ENCODE measurements at places on chromosomes 2 and 18. TPM values are rescaled to one million over a fixed set of nuclear protein-coding genes. Genes with fewer than 3 reads are reported as not detected.

GRCh38 chr2:176291809-176292283 lies 22.6 kb downstream of the MTX2 start:
- no peak for DNase-seq

GRCh38 chr2:58039170-58039611 lies 7.4 kb upstream of the VRK2 start:
- no peak for DNase-seq

DNA sequence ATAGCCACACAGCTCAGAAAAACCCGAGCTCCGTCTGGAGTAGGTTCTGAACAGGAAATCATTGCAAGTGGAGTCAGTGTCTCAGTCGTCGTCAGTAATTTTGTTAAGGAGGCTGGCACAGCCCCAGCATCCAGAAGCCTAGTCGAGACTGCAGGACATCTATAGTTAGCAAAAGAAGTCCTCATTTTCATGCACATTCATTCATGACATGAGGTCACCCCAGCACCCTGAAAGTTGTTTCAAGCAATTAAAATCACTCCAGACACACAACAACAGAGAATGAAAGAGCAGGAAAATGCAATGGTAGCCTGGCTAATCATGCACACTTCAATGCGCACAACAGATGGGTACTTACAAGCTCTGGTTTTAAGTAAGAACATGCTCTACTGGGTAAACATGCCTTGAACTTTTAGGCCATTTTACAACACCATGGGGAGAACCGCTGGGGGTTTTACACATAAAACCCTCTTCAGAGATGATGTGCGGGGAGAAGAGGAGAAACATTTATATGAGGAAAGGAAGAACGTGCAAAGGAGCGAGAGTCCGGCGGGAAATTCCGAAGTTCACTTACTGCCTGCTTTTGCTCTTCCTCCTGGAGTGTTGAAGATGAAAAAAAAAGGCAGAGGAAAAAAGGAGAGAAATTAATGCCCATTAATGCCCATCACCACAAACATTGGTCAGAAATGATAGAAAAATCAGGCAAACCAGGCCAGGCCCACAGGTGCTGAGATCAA lies 77.4 kb upstream of the DNMT3A start:
- DNase-seq, result no peak

DNA sequence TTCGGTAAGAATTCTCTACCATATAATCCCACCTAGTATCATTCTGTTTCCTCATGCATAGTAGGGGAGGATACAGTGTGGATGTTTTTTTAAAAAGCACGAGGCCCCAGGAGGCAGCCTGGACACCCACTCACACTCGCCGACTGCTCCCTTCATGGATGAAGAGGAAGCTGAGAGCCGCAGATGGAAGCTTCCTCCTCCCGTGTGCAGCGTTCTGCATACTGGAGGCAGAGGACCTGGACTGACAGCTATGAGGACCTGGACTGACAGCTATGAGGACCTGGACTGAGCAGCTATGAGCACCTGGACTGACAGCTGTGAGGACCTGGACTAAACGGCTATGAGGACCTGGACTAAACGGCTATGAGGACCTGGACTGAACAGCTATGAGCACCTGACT lies 234.4 kb downstream of the NDUFA10 start:
- DNase-seq, result peak; percentile 47

DNA sequence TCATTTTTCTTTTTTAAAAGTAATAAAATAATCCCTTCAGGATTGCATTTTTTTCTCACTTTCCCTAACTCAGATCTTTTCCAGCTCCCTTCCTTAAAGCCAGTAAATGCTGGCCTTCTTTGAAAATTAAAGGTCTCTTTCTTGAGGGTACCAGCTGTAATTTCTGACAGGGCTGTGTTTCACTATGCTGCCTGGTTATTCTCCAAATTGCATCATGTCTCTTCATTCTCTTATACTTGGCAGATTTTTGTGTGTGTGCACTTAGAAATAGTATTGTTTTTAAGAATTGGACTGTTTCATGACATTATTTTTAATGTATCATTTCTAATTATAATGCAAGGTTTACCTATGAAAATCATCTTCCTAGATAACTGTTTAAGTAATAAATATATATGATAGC lies 72.0 kb upstream of the EPB41L5 start:
- no peak for DNase-seq

DNA sequence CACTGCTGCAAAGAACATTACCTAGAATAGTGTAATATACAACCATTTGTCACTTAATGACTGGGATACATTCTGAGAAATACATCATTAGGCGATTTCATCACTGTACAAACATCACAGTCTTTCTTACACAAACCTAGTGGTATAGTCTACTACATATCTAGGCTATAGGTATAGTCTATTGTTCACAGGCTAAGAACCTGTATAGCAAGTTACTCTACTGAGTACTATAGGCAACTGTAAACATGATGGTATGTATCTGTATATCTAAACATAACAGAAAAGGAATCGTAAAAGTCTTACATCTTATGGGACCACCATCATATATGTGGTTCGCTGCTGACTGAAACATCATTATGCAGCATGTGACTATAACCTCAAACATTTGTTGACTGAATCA lies 21.4 kb downstream of the SP3 start:
- no peak for DNase-seq

DNA sequence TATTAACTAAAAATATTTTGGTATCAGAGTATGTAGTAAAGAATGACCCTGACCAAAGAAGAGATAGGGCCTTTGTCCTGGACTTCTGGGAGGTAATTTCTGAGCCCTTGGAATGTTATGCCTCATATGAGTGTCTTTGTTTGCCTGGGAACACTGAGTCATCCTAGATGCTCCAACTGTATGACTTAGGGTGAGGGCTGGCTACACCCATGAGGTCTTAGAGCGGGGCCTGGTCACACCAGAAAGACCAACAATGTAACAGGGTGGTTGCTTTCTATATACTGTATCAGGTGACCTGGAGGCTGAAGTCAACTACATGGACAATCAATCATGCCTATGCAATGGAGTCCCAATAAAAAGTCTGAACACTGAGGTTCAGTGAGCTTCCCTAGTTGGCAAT lies 253.1 kb downstream of the MBD2 start:
- no peak for DNase-seq

DNA sequence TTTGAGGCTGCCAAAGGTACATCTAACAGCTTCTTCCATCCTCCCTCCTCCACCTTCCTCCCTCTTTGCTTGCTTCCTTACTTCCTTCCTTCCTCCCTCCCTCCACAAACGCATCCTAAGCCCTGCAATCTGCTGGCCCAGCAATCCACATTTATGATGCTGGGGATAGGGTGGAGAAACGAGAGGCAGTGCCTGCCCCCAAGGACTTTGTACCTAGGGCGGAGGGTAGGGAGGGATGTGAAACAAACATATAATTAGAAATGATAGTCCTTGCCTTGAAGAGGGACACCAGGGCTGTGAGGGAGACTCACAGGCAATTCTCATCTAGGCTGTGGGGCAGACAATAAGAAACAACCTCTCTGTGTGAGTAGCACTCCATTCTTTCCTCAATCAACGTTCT lies 188.3 kb downstream of the ANKRD30B start:
- DNase-seq, result no peak

- no peak for DNase-seq
These were observed 7.8 kb upstream of the ARHGAP25 start for GRCh38 chr2:68726608-68727367.

GRCh38 chr18:76445275-76445674 lies 49.8 kb downstream of the ZNF516 start:
- DNase-seq, result no peak

- no peak for DNase-seq
These were observed 58.9 kb downstream of the BMP10 start for GRCh38 chr2:68812251-68812650.

GRCh38 chr2:70896765-70897202 lies 38.9 kb upstream of the ATP6V1B1 start:
- no peak for DNase-seq

- peak; percentile 16 for DNase-seq
These were observed 19.4 kb downstream of the KLHL29 start for GRCh38 chr2:23404426-23404825.

DNA sequence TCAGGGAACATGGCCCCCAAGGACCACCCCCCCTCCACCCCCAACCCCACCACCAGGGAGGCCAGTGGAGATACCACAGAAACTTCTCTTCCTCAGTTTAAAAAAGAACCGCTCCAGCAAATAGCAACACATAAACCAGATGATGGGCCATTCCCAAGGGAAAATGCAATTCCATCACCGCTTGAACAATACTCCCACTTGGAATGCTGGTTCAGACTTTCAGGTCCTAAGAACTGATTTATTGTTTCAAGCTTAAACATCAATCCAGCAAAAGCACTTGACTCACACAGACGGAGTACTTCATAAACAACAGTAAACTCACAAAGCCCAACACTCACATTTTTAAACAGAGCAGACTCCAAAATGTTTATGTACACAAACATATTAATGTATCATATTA lies 6.9 kb downstream of the HDAC4 start:
- no peak for DNase-seq

GRCh38 chr2:234796045-234796591 lies 155.7 kb upstream of the SH3BP4 start:
- DNase-seq, result no peak

- peak; percentile 68 for DNase-seq
These were observed 53.1 kb downstream of the HS1BP3 start for GRCh38 chr2:20597860-20598183.

DNA sequence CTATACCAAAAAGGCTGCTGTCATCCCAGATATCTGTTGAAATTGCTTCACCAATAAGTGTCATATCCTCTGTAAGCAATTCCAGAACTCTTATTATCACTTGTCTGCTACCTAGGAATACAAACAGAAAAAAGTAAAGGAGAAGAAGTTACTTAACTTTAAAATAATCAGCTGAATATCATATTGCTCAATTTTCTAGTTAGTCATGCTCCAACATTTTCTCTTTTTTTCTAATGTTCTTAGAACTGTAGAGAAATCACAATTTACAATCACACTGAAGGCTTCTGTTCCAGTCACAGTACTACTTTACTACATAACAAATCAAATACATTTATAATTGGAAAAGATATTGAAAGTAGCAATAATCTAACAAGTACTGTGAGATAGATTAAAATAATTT lies 17.4 kb downstream of the RTTN start:
- DNase-seq, result no peak

GRCh38 chr18:74929110-74929509 lies 279.8 kb downstream of the PTGR3 start:
- no peak for DNase-seq

DNA sequence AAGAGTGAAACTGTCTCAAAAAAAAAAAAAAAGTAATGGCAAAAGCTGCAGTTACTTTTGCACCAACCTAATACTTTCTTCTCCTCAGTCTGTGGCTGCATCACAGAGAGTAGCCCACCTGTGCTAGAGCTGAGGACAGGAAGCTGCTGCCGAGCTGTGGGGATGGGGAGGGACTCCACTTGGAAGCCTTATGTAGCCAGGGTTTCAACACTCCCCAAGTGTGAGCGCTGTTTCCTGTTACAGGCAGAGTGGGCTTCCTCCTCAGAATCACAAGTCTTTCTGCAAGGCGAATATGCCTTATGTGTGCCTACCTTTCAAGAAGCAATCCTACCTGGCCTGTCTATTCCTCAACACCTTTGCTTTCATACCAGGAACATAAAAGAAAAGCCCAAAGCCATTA lies 36.3 kb upstream of the CYP27C1 start:
- no peak for DNase-seq

DNA sequence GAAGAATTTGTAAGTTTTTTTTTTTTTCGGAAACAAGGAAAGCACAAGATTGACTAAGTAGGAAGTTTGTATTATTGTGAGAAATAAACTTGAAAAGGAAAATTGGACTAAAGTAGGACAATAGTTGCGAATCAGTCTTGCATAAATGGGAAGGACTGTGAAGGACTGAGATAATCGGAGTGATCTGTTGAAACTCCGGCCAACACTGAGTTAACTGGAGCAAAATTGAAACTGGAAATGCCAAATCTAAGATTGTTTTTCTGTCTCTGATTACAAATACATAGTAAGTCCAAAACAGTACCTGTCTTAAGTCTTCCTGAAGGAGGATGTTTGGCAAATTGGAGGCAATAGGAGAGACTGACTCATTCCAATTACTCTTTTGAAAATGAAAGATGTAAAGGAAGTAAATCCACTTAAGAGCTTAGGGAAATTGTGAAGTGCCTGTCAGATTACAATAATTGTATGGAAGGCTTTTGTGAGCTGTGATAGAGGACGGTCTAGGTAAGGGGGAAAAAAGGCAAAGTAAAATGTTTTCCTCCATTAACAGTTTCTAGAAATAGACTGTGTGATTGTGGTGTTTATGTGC lies 204.9 kb upstream of the CYRIA start:
- DNase-seq, result no peak

The FAM228A gene
- 3.2 TPM for total RNA-seq

The ANKRD29 gene
- total RNA-seq, result 11.9 TPM

The BMP10 gene
- total RNA-seq, result not detected

The CD207 gene
- total RNA-seq, result 0.29 TPM

The MSH6 gene
- 31.2 TPM for total RNA-seq

The B3GNT7 gene
- total RNA-seq, result 3.9 TPM

The CXCR1 gene
- 7.2 TPM for total RNA-seq

The ABCG5 gene
- total RNA-seq, result not detected

The TYMS gene
- 1.2 TPM for total RNA-seq

The VWA3B gene
- total RNA-seq, result not detected

The GCG gene
- total RNA-seq, result not detected
